Adrenal gland (tissue), 19 donors: ENCODE measurements at places on chromosomes 13 and 19. TPM values are rescaled to one million over a fixed set of nuclear protein-coding genes. Genes with fewer than 3 reads are reported as not detected.
A peak's percentile ranks its signal among the peaks of the same experiment; 100 is the strongest.

DNA sequence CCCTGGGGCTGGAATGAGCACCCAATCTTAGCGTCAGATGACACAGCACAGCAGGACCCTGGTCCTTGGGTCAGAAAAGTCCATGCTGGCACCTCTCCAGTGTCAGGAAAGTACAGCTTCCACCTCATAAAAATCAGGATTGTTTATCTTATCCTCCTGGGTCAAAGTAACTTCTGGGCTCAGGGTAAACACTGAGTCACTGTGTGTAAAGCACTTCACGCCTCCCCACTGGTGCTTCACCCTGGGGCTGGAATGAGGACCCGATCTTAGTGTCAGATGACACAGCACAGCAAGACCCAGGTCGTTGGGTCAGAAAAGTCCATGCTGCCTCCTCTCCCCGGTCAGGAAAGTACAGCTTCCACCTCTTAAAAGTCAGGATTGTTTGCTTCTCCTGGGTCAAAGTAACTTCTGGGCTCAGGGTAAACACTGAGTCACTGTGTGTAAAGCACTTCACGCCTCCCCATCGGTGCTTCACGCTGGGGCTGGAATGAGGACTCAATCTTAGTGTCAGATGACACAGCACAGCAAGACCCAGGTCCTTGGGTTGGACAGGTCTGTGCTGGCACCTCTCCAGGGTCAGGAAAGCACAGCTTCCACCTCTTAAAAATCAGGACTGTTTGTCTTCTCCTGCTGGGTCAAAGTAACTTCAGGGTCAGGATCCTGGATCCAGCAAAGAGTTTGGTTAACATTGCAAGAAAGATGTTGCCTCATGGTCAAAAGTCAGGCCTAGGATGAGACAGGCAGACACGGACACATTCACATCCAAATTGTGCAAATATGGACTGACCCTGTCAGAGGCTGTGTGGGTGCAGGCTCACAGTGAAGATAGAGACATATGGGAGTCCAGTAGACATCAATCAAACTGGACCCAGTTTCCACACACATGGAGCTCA is 39.2 kb upstream of the CYP2A7 start:
- no peak for DNase-seq

DNA sequence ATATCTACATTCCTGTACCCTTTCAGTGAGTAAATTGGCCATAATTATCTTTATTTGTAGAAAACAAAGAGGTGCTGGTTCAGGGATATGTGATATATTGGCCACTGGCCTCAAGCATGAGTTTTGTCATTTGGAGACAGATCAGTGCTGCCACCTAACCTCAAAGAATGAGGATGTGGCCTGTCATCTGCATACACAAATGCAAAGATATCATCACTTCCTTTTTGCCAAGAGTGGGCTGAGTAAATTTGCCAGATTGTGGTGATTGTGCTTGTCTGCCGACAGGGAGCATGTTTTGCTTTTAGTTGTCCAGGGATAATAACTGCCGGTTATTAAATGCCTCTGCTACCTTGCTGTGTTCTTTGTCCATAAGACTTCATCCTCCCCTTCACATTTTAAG is 44.2 kb downstream of the WASF3 start:
- DNase-seq: no peak

DNA sequence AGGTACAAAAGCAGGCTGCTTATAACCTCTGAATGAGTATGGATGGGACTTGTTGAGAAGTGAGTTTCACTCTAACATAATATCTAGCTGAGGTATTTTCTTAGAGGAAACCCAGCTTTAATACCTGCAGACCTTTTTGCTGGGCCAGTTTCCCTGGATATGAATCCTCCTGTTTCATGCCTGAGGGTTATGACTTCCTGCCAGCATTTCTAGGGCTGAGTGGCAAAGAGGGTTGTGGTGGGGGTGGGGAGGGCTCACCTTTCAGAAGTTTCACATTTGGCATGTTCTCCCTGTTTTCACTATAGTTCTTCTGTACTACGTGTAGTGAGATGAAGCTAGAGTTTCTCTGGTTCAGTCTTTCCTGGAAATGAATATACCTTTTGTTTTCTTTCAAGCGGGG is 73.7 kb downstream of the LACC1 start:
- DNase-seq: no peak

POU2F2 gene
- polyA plus RNA-seq: 4.2 TPM

DNA sequence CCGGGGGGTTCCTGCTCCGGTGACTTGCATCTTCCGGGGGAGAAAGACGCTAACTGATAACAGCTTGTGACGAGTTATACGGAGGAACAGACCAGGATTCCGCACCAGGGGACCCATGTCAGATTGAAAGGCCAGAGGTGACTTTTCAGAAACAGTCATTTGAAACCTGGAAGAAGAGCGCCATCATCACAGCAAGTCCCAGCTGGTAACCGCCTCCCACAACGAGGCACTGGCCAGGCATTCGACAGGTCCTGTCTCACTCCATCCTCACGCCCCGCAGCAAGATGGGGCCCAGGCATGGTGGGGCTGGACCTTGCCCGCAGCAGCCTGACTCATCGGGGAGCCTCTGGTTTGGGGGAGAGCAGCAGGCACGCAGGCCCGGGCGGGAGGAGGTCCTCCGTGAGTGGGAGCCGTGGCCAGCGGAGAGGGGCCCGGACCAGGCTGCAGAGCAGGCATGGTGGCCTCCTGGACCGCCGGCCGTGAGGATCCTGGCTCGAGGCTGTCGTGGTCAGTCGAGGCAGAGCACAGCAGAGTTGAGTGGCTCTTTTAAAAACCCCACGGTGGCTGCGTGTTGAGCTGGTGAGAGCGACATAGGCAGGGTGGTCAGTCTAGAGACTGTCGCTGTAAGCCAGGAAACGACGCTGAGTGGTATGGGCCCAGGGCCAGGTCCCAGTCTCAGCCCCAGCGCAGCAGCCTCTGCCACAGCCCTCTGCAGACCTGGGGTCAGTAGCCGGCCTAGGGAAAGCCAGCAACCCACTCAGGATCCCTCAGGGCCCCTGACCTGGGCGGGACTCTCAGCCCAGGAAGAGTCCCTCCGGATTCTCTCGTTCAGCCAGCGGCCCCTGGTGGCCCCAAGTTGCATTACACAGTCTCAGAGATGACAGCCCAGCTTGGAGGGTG is 94.9 kb upstream of the MCF2L start:
- peak; percentile 84 for DNase-seq

DNA sequence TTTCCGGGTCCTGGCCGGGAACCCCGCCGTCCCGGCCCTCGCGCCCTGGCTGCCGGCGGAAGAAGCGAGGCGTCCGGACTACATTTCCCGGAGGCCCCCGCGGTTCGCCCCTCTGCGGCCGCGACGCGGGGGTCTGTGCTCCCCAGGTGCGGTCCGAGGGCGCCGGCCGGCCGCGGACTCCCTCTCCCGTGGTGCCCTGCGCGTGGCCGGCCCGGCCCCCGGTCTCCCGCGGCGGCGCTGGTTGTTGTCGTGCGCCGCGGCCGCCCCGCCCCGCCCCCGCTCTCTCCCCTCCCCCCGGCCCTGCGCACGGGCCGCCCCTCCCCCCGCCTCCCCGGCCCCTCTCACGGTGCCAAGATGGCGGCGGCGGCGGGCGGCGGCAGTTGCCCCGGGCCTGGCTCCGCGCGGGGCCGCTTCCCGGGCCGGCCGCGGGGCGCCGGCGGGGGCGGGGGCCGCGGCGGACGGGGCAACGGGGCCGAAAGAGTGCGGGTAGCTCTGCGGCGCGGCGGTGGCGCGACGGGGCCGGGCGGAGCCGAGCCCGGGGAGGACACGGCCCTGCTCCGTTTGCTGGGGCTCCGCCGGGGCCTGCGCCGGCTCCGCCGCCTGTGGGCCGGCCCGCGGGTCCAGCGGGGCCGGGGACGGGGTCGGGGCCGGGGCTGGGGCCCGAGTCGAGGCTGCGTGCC is at the start of gene KMT2B:
TSS of gene KMT2B (plus strand) at position 339 of the 680 bp plus-strand sequence. CDS start at position 355, 16 bp downstream.
- no peak for DNase-seq

GRCh38 chr13:75507027-75508001 is 25.3 kb upstream of the TBC1D4 start:
- no peak for DNase-seq

GRCh38 chr13:52615812-52616211 is 26.4 kb upstream of the HNRNPA1L2 start:
- DNase-seq: no peak

GRCh38 chr13:67328895-67329294 is 98.8 kb upstream of the PCDH9 start:
- no peak for DNase-seq

GRCh38 chr13:67726979-67727378 is 496.8 kb upstream of the PCDH9 start:
- peak; percentile 7 for DNase-seq

MEIS3 gene
- polyA plus RNA-seq: 8.9 TPM

CFAP97D2 gene
- polyA plus RNA-seq: not detected

- DNase-seq: no peak
Measured at GRCh38 chr13:97005625-97006262, 11.5 kb upstream of the OXGR1 start.

DNA sequence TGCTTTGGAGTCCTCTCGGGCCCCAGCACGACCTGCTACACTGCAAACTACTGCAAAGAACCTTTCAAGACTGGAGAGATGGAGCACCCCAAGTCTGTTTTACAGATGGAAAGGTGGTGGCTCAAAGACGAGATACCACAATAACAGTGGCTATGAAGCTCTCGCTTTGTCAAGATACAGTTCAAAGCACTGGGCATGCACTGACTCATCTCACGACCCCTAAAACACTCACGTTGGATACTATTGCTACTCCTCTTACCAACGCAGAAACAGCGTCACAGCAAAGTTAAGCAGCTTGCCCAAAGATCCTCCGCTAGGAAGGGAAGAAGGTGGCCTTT is 24.0 kb upstream of the LAIR1 start:
- no peak for DNase-seq

KLHL1 gene
- polyA plus RNA-seq: 0.04 TPM
